ENCODE measurements at places on chromosomes 2 and 18.

DNA sequence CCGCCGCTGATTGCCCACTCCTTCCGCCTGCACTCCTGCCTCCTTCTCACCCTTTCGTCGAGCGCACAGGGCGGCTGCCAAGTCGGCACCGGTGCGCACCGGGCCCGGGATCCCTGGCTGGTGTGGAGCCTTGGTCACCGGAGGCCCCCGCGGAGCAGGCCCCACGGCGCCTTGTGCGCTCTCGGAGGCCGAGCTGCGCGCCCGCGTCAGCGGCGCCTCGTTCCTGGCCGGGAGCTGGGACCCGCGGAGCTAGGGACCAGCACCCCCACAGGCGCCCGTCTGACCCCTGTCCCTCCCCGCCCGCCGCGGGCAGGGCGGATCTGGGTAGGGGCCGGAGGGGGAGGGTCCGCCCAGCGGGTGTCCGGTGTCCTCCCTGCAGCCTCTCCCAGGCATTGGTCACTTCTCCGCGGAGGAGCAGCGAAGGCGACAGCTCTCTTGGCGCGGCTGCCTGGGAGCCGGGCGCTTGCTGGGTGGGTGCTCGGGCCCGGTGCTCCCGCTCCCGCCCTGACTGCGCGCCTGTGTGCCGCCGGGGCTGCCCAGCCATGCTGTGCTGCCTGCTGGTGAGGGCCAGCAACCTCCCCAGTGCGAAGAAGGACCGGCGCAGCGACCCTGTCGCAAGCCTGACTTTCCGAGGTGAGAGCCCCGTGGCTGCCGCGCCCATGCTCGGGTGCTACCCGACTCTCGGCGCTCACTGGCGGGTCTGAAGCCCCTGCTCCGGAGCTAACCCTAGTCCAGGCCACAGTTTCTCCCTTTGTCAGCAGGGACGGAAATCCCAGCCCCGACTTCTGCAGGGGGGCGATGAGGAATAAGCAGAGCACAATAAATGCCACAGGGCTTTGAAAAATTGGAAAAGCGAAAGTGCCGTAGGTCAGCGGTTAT is 13.2 kb downstream of the DYSF start:
- no peak for DNase-seq

- no peak for DNase-seq
Measured at GRCh38 chr18:38709122-38709521, 1143.5 kb upstream of the CELF4 start.

- DNase-seq = peak; percentile 55
Measured at GRCh38 chr2:98757904-98758421, 27.0 kb upstream of the MGAT4A start.

GRCh38 chr2:182558564-182558963 is 131.7 kb upstream of the PDE1A start:
- no peak for DNase-seq

- DNase-seq = no peak
Measured at GRCh38 chr2:7378591-7378990, 461.4 kb downstream of the RNF144A start.

DNA sequence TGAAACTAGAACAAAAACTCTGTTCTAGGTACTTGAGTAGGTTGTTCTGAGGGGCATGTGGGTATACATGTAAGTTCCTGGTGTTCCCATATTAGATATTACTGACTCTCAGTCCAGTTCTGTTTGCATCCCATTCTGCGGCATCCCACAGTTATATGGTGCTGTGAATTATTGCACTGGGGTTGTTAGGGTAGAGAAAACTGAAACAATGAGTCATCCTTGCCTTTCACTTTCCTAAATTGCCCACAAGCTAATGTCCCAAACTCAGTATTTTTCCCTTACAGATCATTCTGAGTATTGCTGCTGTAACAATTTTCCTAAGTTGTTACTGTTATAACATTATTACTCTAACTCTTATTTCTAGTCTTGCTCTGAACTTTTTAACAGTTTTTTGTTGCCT is 3.0 kb downstream of the WDR75 start:
- DNase-seq = no peak

GRCh38 chr2:30448308-30448707 is 1.3 kb downstream of the LCLAT1 start:
- DNase-seq = no peak

- DNase-seq = no peak
Measured at GRCh38 chr18:72601481-72601880, 57.3 kb upstream of the CBLN2 start.

- DNase-seq = no peak
Measured at GRCh38 chr2:239200646-239201530, 199.9 kb downstream of the HDAC4 start.

DNA sequence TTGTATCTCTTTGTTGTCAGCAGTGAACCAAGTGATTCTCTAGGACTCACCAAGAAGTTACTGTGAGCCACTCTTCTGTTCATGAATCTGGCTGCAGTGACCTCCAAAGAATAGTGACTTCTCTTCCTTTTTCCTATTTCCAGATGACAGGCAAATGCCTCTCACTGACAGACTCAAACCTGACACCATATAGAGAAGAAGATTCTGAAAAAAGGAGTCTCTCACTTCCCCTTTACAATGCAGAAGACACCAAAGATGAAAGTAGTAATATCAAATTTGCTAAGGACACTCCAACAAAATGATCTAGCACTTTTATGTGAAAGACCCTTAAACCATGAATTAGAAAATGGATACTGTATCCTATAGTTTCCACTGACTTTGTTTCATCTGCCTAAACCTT is 44.4 kb upstream of the SETBP1 start:
- no peak for DNase-seq

GRCh38 chr18:23992089-23992940 is 22.2 kb upstream of the TTC39C start:
- DNase-seq = peak; percentile 47

DNA sequence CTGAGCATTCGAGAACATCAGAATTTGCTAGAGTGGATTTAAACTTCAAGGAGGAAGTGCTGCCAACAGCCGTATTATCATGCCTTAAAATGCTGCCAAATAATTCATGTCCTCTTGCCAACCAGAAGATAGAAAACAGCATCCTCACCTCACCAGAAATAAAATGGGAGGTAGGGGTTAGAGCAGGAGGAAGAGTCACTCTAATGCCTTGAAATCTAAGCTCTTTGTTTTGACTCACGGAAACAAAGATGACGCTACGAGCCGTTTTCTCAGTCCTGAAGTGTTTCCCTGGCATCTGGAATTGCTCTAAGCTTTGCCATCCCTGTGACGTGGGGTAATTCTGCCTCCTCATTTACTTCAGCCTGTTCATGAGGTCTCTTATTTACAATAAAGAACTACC is 97.1 kb downstream of the PRPF40A start:
- DNase-seq = no peak

- DNase-seq = no peak
Measured at GRCh38 chr2:172480301-172481218, 53.2 kb downstream of the ITGA6 start.

GRCh38 chr2:147642765-147643164 is 202.1 kb upstream of the ACVR2A start:
- DNase-seq = no peak

- no peak for DNase-seq
Measured at GRCh38 chr18:13581496-13582177, 144.7 kb downstream of the FAM210A start.

- no peak for DNase-seq
Measured at GRCh38 chr18:13416208-13416607, 197.6 kb downstream of the LDLRAD4 start.

DNA sequence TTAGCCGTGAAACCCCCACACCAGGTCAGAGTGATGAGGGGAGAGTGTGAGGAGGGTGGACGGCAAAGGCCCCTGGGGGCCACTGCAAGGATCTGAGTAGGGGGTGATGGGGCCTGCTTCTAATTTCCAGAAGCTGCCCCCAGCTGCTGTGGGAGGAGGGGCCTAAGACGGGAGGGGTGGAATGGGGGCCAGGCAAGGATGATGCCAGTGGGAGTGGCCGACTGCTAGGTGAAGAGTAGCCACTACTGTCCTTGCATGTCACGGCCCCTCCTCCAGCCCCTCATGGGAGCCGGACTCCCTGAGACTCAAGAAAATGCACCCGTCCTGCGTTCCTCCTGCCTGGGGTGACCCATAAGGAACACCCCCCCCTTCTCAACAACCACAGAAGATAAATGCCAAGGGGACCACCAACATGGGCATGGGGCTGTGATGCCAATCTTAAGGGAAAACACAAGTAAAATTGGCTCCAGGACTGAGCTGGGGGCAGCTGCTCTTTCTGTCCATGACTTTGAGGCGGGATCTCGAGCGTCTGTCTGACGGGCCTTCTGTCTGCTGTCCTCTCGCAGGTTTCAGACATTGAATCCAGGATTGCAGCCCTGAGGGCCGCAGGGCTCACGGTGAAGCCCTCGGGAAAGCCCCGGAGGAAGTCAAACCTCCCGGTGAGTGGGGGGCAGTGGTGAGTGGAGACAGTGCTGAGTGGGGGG is 24.2 kb upstream of the PRLH start:
- no peak for DNase-seq

DNA sequence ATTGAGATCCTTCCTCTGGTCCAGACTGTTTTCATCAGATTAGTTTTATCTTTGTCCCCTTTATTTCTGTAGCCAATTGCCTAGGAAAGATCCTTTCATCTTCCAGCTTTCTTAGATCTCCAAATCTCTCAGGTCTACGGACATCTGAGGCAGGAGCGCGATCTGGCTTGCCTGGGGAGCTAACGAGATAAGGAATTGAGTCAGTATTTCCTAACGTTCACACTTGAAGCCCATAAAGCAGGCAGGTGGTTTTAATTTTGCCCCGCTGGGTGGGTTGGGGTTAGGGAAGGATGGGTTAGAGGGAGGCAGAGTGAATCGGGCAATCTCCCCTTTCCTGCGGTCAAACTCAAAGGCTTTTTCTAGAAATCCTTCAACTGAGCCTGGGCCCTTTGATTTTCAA is 727 bp upstream of the TTLL4 start:
- DNase-seq = no peak

DNA sequence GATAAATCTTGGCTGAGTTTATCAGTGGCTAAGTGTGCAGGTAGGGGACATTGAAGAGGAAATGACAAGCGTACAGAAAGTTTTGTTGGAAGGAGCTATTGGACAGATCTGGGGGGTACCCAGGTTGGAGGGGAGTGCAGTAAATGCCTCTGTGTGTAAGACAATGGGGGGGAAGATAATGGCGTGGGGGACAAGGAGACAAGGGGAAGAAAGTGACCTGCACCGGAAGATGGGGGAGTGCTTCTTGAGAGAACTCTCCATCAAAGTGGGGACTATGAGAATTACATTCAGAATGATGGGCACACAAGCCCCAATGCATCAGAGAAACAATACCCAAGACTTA is 190.0 kb downstream of the ALPK2 start:
- DNase-seq = no peak

Measured in effector memory CD4-positive, alpha-beta T cell (primary cell).